ENCODE measurements at places on chromosomes 12 and 14.

DNA sequence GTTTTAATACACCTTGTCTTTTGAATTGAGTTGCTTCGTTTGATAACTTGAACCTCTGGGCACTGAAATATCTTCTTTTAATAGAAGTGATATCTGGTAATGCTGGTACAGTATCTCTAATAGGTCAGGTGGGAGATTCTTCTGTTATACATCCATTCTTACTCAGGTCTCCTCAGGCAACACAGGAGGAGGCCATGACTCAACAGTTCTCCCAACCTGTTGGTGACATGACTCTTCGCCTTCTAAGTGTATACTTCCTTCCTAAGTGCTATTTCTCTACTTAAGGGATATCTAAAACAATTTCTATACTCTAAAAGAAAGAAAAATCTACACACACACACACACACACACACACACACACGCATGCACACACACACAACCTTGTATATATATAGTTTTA, 509.1 kb downstream of the PCNX1 start:
- DNase-seq = no peak

DNA sequence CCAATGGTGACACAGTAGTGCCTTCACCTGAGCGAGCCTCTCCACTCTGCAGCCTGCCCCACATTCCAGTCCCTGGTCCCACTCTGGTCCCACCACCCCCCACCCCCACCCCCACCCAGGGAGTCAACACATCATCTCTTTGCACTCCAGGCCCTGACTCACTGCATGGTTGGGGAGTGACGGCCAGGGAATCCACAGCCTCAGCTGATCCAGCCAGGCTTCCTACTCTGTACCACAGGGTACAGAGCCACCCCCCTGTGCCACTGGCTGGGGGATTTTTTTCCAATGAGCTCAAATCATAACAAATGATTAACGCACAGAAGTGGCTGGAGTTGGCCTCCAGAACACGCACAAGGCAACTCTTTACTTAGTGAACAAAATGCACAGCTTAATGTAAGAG, 233.7 kb downstream of the NTF3 start:
- no peak for DNase-seq

DNA sequence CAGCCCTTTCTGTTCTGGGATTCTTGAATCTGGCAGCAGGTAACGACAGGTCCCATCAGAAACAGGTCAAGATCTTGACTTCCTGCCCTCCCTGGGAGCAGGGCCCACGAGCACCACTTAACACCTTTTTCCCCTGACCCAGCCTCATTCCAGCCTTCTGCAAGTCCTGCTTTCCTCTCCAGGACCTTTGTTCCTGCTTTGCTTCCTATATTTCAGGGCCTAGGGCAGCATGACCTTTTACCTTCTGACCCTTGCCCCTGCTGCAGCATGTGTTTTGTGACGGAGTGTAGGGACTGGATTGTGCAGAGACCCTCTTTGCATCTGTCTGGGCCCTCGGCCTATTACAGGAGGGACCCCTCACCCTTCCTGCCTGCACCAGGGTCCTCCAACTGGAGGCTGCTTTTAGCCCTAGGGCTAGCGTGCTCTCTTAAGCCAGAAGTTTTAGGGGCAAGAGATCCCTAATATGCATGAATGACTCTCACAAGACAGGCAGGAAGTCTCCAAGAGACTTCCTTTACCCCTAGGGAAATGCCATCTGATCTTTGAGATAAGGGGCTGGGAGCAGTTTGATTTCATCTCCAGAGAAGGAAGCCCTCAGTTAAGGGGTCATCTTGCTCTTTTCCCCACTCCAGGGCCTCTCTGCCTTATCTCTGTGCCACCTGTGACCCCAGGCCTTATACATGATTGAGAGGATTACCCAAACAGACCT, 209.4 kb upstream of the BCL2L14 start:
- DNase-seq = no peak

DNA sequence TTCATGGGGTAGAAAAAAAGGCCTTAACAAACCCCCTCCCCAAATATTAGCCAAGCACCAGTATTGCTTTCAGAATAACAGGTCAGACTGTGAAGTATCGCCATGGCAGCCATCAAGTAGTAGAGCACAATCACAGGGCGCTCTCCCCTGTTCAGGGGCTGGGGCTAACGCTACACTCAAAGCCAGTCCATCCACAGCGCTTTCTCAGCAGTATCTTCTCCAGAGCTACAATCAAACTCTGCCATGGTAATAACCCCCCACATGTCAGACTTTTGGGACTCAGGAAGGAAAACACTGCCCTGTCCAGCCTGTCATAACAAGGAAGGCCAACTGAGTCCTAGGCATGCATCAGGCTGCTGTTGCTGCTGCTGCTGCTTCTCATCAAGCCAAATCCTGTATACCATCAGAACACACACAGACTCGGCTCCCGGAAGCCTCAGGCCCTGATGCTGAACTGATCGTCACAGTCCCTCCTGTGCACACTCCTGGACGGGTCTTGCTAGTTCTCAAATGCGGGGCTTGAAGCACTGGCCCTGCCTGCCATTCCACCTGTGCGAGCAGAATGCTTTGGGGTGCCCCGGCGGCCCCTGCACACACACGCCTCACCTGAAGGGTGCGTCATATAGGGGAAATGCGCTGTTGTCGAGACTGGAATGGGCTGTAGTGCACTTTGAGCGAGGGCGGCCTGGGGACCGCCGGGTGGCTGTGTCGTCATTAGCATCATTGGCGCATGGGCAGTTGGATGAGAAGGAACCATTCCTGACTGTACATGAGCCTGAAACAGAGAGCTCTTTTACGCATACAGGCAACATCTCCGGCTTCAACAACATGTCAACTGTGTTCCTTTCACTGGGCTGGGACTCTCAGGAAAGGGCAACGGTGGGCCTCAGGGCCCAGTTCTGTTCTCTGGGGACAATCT, 47.6 kb downstream of the SH2B3 start:
- DNase-seq = no peak

- DNase-seq = no peak
Observed at GRCh38 chr14:25048170-25049016, 1.6 kb downstream of the STXBP6 start.

DNA sequence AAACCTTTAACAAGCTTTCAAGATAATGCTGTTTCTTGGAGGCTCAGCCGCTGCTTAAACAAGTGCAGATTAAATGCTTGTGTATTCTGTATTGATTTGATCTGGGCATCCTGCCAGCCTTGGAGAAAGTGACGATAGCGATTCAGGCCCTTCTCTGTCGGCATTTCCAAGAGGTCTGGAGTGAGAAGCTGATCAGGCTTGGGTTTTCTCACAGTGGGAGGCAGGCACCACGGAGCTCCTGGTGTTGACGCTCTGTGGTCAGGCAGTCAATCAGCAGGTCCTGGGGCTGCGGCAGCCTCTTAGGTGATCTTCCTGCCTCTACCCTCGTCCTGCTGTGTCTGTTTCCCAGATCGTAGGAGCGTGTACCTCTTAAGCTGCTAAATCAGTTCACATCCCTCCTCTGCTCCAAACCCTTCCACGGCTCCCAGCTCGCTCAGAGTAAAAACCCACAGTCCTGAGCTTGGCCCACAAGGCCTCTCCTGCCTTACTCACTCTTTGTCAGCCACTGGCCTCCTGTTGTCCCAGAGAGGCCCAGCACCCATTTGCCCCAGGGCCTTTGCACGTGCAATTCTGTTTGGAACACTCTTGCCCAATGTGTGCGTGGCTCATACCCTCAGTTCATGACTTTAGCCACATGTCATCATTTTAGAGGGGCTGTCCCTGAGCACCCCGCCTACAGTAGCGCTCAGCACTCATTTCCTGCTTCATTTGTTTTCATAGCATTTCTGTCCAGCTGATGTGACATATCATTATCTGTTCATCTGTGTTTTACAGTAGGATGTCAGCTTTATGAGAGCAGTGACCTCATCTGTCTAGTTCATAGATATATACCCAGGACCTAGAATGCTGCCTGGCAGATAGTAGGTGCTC, 155.4 kb downstream of the AACS start:
- no peak for DNase-seq

- DNase-seq = no peak
Observed at GRCh38 chr14:21106176-21106497, 5.3 kb downstream of the TMEM253 start.

DNA sequence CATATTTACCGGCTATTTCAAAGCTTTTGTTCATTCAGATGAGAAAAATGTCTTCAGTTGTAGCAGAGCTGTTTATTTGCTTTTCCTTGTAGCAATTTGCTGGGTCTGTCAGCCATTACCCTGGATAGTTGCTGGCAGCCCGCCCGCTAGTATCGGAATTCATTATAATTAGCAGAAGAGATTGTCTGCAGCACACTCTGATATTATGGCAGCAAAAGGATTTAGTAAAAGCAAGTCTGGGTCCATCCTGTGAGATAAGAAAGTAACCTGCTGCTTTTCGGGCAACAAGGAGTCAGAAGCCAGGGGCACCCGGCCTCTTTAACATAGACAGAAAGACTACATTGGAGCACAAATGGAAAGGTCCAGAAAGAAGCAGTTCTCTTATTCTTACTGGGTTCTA, 6.1 kb upstream of the SLC35E3 start:
- DNase-seq = no peak

DNA sequence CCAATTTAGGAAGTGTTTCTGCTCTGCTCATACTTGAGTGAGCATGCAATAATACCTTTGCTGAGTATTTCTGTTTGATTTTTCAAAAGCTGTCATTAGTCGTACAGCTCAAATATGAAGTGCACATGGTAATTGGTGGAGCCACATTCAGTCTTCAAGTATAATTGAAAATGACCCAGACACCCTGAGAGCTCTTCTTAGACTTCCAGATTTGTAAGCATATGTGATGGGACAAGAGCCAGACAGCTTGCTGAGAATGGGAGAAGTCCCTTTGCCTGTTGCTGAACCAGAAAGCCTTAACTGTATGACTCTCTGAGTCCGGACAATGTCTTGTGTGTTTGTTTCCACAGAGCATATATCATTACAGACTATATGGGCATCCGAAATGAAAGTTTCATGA, 307.3 kb downstream of the TMEM117 start:
- DNase-seq = no peak

- no peak for DNase-seq
Observed at GRCh38 chr14:78479127-78479780, 309.1 kb downstream of the NRXN3 start.

Measured in stimulated activated CD8-positive, alpha-beta memory T cell treated with anti-CD3 and anti-CD28 coated beads, Interleukin-15, amount 100 ng/mL, for 24 hours (primary cell).